ENCODE measurements at places on chromosomes 7 and 10.

DNA sequence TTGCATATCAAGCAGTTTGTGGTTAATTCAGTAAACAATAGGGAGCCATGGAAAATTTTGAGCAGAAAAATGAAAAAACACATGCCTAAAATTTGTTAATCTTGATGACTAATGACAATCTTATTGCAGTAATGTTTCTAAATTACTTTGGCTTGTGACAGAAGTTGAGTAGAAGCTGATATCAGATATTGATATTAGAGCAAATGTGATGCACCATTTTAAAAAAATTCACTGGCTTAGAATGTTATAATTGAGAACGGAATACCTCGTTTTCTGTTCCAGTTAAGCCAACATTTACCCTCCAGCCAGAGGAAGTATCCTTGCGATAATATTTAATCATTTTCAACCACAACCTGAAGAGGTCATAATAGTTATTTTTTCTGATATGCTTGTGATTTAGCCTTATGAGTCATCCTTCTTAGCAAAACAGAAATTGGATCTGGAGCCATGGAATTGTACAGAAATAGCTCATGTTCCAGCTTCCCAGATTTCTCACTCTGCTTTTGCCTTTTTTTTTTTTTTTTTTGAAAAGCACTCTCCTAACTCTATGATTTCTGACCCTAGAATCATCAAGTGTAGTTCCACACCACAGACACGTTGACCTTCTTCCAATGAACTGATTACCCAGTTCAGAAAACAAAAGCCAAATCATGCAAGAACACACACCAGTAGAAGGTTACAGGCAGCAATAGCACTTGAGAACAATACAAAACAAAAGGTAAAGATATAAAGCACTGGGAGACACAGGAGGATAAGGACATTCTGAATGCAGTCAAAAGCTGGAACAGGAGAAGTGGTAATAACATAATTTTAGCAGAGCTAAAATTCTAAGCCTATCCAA, 96.8 kb upstream of the PHYHIPL start:
- no peak for DNase-seq

- DNase-seq: no peak
Measured at GRCh38 chr10:97922022-97922758, 72.5 kb downstream of the GOLGA7B start.

GRCh38 chr7:112084520-112084971, 121.7 kb downstream of the DOCK4 start:
- DNase-seq: no peak

DNA sequence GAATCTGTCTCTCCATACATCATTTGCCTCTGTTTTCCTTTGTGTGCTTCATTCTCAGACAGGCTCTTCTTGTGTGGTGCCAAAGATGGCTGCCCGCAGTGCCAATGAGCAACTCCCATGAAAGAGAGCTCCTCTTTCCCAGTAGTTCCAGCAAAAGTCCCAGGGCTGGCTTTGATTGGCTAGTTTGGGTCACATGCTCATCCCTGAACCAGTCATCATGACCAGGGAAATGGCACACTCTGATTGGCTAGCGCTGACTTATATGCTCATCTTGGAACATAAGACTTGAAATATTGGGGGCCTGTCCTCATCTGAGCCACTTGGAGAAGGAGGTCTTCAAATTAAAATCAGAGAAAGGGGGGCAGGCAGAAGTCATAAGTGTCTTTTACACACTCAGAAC, 112.7 kb downstream of the CDH23 start:
- DNase-seq: no peak

DNA sequence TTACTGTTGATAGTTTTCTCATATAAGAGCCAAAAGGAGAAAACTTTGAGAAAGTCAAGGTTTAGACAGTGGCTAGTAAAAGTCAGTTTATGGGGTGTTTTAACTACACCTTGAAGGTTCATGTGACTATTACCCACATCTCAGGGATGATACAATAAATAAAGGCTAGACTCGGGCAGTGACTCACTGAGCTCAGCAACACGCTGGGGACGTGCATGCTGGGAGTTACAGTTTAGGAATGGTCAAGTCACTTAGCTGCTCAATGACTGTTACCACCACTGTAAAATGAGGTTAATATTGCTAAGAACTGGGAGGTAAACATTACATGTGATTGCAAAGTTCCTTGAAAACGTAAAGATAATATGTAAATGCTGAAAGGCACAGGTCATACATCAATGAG, 1254.4 kb upstream of the PHF14 start:
- DNase-seq: no peak

GRCh38 chr7:121796936-121797656, 75.9 kb upstream of the PTPRZ1 start:
- DNase-seq: no peak

- no peak for DNase-seq
Measured at GRCh38 chr10:93420944-93421825, 60.9 kb downstream of the MYOF start.

DNA sequence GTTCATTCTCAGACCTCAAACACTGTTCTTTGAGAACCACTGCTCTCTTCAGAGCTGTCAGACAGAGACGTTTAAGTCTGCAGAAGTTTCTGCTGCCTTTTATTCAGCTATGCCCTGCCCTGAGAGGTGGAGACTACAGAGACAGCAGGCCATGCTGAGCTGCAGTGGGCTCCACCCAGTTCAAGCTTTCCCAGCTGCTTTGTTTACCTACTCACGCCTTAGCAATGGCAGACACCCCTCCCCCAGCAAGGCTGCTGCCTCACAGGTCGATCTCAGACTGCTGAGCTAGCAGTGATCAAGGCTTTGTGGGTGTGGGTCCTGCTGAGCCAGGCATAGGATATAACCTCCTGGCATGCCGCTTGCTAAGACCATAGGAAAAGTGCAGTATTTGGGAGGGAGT, 80.5 kb upstream of the CYP2C9 start:
- no peak for DNase-seq

DNA sequence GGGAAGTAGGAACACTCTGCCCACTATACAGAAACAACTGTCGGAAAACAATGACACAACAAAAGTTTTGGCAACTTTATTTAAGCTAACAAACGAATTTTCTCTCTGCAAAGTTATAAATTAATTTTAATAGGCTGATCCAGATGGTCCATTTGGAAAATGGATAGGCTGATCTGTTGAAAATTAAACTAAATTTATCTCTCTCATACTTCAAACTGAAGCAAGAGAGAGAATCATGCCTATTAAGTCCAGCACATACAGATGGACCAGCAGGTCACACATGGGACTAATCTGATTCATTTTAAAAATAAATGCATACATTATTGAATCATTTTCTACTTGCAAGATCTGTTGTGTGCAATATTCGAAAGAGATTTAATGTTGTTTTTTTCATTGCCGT, 110.1 kb downstream of the BTRC start:
- DNase-seq: no peak

Measured in stimulated activated CD4-positive, alpha-beta T cell treated with anti-CD3 and anti-CD28 coated beads, TNF-alpha, amount 100 ng/mL, for 24 hours (primary cell).